ENCODE measurements at places on chromosomes 3 and 15. TPM values are rescaled to one million over a fixed set of nuclear protein-coding genes. Genes with fewer than 3 reads are reported as not detected.

IGF2BP2 gene
- total RNA-seq: 150 TPM

FBXL2 gene
- 18.2 TPM for total RNA-seq

GRM2 gene
- total RNA-seq: under 0.01 TPM

TGM4 gene
- 0.13 TPM for total RNA-seq

TMEM39A gene
- 45.4 TPM for total RNA-seq

HCN4 gene
- not detected for total RNA-seq

SPATA12 gene
- 0.07 TPM for total RNA-seq

ECE2 gene
- total RNA-seq: not detected

DVL3 gene
- 27.1 TPM for total RNA-seq

CYP11A1 gene
- total RNA-seq: not detected

ARGFX gene
- total RNA-seq: not detected

ALS2CL gene
- total RNA-seq: 5.3 TPM

SNURF gene
- total RNA-seq: 13.3 TPM

PAQR9 gene
- not detected for total RNA-seq

P3H2 gene
- 0.79 TPM for total RNA-seq

ZNF620 gene
- 7.0 TPM for total RNA-seq

EPHA6 gene
- not detected for total RNA-seq

MOBP gene
- total RNA-seq: 0.13 TPM

SCG3 gene
- not detected for total RNA-seq

SLC22A13 gene
- 0.22 TPM for total RNA-seq

CAND2 gene
- 1.6 TPM for total RNA-seq

ABHD14A gene
- total RNA-seq: 7.3 TPM

STXBP5L gene
- total RNA-seq: not detected

NUSAP1 gene
- total RNA-seq: 96.3 TPM

PIAS1 gene
- total RNA-seq: 34.6 TPM

PAQR5 gene
- not detected for total RNA-seq

CSPG4 gene
- 0.13 TPM for total RNA-seq
